ENCODE measurements at places on chromosomes 5 and 9. TPM values are rescaled to one million over a fixed set of nuclear protein-coding genes. Genes with fewer than 3 reads are reported as not detected.

- no peak overlapping the region for H3K4me3 ChIP-seq
- no peak for DNase-seq
- H3K27me3 ChIP-seq = no peaks in the 10 kb centered on the region
- no peaks in the 10 kb centered on the region for H3K36me3 ChIP-seq
Observed at GRCh38 chr5:122877518-122877917, 32.1 kb downstream of the SNX24 start.

- H3K4me3 ChIP-seq = no peak overlapping the region
- no peak for DNase-seq
- no peaks in the 10 kb centered on the region for H3K27me3 ChIP-seq
- no peaks in the 10 kb centered on the region for H3K36me3 ChIP-seq
- H3K27ac ChIP-seq = no peak overlapping the region
- H3K4me1 ChIP-seq = no peaks in the 10 kb centered on the region
Observed at GRCh38 chr5:164020116-164020515, 514.7 kb downstream of the MAT2B start.

The MZB1 gene
- not detected for total RNA-seq

DNA sequence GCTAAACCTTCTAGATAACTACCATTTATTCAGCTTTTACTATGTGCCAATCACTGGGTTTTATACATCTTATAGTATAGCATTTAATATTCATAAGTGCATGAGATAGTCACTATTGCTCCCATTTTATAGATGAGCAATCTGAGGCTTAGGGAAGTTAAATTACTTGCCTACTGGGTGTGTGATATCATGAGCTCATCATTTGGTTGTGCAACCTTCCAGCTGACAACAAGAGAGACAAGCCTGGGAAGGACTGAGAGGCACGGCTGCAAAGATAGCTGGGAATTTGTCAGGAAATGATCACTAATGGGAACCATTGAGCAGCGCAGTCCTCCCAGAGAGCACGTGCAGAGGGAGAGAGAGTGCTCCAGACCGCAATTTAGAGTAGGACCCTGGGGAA is 481.6 kb upstream of the KIF2A start:
- no peak for DNase-seq
- H3K36me3 ChIP-seq = no peaks in the 10 kb centered on the region
- no peak overlapping the region for H3K27ac ChIP-seq
- peaks cover 12% of the 10 kb centered on the region for H3K27me3 ChIP-seq
- no peaks in the 10 kb centered on the region for H3K4me1 ChIP-seq

GRCh38 chr5:115424030-115424429 is 120.5 kb downstream of the FEM1C start:
- H3K4me1 ChIP-seq = peaks cover 20% of the 10 kb centered on the region
- H3K36me3 ChIP-seq = no peaks in the 10 kb centered on the region
- no peak for DNase-seq
- no peaks in the 10 kb centered on the region for H3K27me3 ChIP-seq
- H3K4me3 ChIP-seq = no peak overlapping the region

The ARL14EPL gene
- not detected for total RNA-seq

DNA sequence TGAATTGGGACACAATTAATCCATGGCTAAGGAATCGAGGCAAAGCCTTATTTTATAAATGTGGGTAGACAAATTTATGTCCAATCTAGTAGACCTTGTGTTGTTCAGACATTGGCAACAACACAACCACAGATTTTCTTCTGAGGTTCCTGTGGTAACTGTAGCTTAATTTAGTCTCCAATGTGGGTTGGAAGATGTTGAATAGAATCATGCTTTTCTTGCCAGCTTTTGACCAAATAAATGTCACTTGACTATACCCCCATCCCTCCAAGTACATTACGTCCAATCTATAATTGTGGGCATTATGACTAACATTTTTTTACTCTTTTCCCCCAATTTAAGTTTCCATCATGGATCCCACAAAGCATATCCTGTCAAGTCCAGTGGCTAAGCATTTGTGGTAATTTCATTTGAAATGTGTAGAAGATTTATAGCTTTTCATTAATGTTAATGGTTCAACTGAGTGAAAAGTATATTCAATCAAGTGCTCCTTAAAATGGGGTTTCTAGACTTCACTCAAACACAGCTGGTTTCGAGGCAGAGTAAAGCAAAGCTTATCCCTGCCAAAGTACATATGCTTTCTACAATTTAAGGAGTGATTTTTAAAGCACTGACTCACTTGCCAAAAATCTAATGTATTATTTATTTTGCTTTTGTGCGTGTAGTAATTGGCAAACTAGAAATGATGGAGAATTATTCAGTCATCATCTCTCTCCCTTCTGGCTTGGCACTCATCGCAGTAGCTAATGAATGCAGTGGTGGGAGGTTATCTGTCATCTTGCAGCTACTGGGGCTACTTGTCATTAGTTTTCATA is 141.8 kb downstream of the FAM174A start:
- peaks cover 11% of the 10 kb centered on the region for H3K4me1 ChIP-seq
- DNase-seq = peak; percentile 96
- H3K4me3 ChIP-seq = no peak overlapping the region
- H3K36me3 ChIP-seq = no peaks in the 10 kb centered on the region
- H3K27me3 ChIP-seq = no peaks in the 10 kb centered on the region

The LIFR gene
- total RNA-seq = 20.3 TPM

- H3K36me3 ChIP-seq = no peaks in the 10 kb centered on the region
- no peak overlapping the region for H3K4me3 ChIP-seq
- H3K27me3 ChIP-seq = no peaks in the 10 kb centered on the region
- H3K4me1 ChIP-seq = no peaks in the 10 kb centered on the region
- DNase-seq = no peak
Observed at GRCh38 chr9:115416299-115416698, 298.3 kb upstream of the TNC start.

The LRRC70 gene
- total RNA-seq = 0.64 TPM

The CDH9 gene
- not detected for total RNA-seq

DNA sequence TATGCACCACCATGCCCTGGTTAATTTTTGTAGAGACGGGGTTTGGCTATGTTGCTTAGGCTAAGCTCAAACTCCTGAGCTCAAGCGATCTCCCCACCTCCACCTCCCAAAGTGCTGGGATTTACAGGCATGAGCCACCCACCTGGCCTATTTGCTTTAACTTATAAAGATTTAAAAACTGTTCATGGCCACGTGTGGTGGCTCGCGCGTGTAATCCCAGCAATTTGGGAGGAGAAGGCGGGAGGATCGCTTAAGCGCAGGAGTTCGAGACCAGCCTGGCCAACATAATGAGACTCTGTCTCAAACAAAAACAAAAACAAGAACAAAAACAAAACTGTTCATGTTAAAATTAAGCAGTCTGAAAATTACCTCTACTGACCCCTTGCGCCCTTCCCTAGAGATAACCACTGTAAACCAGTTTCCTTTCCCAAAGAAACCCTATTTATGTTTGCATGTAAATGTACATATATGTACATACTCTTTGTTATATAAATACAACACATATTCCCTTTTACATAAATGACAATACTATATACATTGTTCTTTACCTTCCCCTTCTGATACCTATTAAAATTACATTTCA is 1.5 kb downstream of the AK6 start:
- H3K27me3 ChIP-seq = no peaks in the 10 kb centered on the region
- peak overlapping the region; percentile 98 for H3K4me3 ChIP-seq
- H3K4me1 ChIP-seq = peaks cover 14% of the 10 kb centered on the region

GRCh38 chr9:130447193-130447816 is 2.5 kb downstream of the ASS1 start:
- no peak for DNase-seq
- H3K27ac ChIP-seq = no peak overlapping the region
- H3K4me3 ChIP-seq = no peak overlapping the region
- H3K36me3 ChIP-seq = no peaks in the 10 kb centered on the region
- peaks cover 32% of the 10 kb centered on the region for H3K4me1 ChIP-seq

The OTP gene
- 0.17 TPM for total RNA-seq

The P4HA2 gene
- 214 TPM for total RNA-seq

The PRDM9 gene
- total RNA-seq = not detected

DNA sequence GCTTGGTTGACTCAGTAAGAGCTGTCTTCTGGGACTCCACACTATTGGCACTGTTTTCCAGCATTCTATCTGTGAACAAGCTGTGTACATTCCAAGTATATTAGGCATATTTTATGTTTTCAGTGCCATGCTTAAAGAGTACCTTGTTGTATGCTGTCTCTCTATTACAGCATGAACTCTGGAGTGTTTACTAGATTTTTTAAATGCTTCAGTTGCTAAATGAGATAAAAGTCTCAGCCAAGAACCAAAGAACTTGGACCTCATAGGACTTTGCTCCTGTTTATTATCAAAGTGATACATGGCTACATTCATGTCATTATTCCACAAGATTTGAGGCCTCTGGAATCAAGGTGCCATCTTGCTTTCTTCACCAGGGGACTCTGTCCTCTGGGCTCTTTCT is 167.2 kb downstream of the C9orf152 start:
- no peak overlapping the region for H3K4me3 ChIP-seq
- no peak overlapping the region for H3K27ac ChIP-seq
- no peaks in the 10 kb centered on the region for H3K27me3 ChIP-seq
- peak; percentile 80 for DNase-seq
- H3K36me3 ChIP-seq = no peaks in the 10 kb centered on the region
- H3K4me1 ChIP-seq = no peaks in the 10 kb centered on the region

The PDE6A gene
- total RNA-seq = 0.17 TPM

The AFAP1L1 gene
- total RNA-seq = 8.3 TPM

All from astrocyte (in vitro differentiated cells and primary cell).